Stimulated activated CD4-positive, alpha-beta T cell treated with anti-CD3 and anti-CD28 coated beads, Interleukin-15, amount 100 ng/mL, for 24 hours (primary cell): ENCODE measurements at places on chromosomes 3 and 15.

GRCh38 chr15:31202953-31203352 lies 101.4 kb upstream of the TRPM1 start:
- DNase-seq, result peak; percentile 21

DNA sequence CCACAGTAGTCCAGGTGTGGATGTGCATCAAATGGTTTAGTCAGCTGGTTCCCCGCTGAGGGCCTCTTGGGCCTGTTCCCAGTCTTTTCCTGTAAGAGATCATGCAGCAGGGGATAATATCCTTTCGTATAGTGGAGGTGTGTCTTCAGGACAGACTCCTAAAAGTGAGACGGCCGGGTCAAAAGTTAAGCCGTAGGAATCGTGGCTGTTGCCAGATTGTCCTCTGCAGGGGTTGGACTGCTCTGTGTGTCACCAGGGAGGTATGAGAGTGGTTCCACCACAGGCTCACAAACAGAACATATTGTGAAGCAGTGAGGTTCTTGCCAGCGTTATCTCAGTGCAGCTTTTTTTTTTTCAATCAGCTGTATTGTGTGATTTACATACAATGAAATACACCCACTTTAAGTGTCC lies 95.0 kb downstream of the VGLL4 start:
- DNase-seq, result no peak

DNA sequence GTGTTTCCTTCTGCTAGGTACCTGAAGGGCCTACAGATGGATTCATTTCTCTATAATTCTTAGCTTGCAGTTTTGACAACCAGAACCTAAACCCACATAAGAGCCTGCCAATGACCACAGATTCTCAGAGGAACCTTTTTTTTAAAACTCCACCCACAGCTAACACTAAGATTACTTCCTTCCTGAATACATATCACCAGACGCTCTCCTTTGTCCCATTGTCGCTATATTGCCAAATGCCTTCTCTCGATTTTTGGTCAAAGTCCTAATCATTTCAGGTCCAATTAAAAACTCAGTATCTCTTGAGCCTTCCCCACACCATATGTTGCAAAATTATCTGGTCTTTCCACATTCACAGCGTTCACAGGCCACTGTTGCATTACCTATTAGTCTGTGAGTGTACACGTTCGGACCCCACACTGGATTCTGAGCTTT lies 12.4 kb downstream of the ZNF710 start:
- DNase-seq, result no peak

DNA sequence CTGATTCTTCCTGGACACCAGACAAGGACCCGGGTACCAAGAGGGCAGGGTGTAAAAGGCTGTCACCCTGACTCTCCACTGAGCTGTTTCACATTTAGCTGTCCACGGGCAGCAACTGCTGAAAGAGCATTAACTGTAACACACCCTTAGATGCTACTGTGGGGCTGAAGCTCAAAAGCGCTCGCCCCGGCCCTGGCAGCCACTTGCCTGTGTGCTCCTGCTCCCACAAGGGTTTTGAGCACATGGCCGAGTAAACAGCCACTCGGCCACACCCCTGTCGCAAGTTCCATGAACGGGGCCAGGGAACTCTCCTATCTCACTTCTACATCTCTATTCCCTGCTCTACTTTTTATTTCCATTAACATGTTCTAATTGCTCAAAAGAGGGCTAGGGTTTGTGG lies 421.7 kb downstream of the TUSC7 start:
- no peak for DNase-seq

- DNase-seq, result no peak
These were observed 19.4 kb upstream of the UBE2E2 start for GRCh38 chr3:23183731-23184130.

GRCh38 chr15:33132233-33132580 lies 62.3 kb downstream of the FMN1 start:
- DNase-seq, result no peak

GRCh38 chr3:72100080-72100511 lies 315.1 kb upstream of the PROK2 start:
- DNase-seq, result no peak

DNA sequence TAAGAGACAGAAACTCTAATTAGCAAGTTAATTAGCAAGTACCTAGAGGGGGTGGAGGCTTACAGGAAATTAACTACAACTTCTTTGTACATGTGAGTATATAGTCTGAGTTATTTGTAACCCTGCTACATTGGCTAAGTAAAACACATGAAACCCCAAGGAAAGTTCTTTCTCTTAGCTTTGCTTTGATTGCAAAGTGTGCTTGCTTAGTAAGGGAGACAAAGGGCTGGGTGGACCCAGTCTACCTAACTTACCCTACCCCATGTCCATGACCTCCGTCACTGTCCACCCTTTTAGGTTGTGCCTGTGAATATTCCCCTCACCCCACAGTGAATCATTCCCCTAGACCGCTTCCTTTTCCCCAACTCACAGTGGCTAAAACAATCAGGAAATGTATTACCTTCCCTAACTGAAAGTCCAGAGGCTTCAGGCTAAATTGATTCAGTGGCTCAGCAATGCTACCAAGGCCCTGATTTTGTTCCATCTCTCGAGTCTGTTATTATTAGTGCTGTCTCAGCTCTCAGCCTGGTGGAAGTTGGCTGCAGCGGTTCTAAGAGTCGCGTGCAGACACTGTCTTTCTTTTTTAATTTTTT lies 31.1 kb upstream of the RYR3 start:
- no peak for DNase-seq

- DNase-seq, result no peak
These were observed 52.5 kb downstream of the ADCY5 start for GRCh38 chr3:123396171-123397049.

- no peak for DNase-seq
These were observed 280.4 kb downstream of the SLC9A9 start for GRCh38 chr3:143567823-143568222.

DNA sequence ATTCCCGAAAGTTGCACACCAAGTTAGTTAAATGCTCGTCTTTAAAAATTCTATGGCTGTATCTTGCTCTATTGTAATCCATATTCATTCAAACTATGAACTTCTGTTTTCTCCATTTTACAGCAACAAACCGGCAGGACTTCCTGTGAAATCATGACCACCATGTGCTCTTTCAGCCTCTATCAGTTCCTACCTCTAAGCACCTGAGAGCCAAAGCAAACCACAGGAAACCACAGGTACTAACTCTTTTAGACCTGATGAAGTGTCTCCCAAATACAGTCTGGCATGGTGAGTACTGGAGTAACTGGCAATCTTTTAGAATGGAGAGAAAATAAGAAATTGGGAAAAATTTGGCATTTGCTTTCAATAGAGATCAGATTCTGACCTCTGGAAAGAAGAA lies 186.5 kb upstream of the SLITRK3 start:
- no peak for DNase-seq

GRCh38 chr3:128348805-128349531 lies 117.7 kb downstream of the DNAJB8 start:
- DNase-seq, result no peak

GRCh38 chr15:63531586-63531985 lies 27.2 kb downstream of the USP3 start:
- no peak for DNase-seq

DNA sequence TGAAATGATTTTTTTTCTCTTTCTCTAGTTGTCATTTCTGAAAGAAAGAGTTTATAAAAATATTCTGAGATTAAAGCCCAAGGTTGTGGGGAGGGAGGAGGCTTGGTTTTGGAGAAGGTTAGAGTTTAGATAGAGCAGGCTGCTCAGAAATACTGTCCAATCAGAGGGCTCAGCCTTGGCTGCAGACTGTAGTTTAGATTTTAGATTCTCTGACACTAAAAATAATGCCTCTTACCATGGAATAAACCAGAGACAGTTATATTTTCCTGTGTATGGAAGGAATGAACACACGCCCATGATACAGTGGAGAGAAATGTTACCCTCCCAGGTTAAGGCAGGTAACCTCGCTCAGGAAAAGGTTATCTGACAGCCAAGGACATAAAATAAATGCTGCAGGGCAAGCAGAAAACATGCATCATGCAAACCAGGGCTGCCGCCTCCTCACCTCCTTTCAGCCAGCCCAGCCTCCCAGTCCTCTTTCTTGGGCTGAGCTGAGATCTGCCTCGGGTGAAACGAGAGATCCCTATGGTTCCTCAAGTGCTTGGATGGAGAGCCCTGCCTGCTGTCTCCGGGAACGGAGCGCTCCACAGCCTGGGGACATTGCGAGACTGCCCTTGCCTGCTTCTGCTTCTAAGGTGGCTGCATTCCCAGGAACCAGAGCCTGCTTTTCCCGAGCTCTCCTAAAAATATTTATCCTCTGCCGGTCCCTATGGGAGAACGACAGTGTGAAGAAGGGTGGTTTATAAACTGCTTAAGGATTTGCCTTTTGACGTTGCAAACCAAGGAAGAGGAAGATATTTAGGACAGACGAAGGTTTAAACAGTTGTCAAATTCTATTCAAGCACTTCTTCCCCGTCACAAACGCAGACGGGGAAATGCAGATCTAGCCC lies 848 bp downstream of the NCEH1 start:
- DNase-seq, result peak; percentile 32

DNA sequence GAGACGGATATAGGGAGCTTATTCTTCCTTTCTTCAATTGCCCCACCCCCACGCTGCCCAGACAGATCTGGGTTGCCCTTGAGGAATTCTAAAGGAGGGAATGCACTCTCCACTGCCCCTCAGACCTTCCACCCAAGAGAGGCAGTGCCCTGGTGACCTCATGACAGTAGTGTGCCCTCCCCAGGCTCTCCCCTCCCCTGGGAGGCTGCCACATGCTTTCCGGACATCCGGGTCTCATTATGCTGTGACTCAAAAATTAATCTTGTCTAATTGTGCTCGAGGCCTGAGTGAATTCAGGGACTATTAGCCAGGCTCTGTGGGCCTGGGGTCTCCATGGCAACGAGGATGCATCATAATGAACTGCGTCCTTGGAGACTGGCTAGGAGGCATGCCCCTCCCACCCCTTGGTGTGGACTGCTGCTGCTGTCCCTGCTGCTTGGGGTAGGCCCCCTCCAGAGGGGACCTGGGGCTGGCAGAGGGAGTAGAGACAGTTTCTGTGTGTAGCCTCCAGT lies 20.8 kb downstream of the CORO2B start:
- DNase-seq, result no peak

DNA sequence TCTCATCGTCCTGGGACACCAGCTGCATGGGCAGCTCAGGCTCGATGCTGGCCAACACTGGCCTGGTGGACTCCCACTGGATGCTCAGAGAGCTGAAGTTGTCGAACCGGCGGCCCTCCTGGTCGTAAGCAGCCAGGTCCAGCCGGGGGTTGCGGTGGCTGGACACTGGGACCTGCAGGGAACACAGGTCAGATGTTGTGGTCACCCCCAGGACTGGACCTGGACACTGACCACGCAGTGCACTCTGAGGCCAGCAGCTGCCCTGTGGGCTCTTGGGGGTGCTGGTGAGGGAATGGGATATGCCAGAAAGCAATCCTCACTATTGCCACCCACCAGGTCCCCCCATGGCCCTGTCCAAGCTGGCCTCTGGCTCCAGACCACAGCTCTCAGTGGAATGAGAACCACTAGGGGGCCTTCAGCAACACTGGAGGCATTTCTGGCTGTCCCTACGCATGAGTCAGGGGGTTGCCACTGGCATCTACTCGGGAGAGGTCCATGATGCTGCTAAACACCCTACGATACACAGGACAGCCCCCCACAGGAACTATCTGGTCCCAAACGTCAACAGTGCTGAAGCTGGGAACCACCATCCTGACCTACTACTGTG lies 66.1 kb downstream of the NUP210 start:
- no peak for DNase-seq
